ENCODE measurements at places on chromosomes 11 and 22. TPM values are rescaled to one million over a fixed set of nuclear protein-coding genes. Genes with fewer than 3 reads are reported as not detected.

DNA sequence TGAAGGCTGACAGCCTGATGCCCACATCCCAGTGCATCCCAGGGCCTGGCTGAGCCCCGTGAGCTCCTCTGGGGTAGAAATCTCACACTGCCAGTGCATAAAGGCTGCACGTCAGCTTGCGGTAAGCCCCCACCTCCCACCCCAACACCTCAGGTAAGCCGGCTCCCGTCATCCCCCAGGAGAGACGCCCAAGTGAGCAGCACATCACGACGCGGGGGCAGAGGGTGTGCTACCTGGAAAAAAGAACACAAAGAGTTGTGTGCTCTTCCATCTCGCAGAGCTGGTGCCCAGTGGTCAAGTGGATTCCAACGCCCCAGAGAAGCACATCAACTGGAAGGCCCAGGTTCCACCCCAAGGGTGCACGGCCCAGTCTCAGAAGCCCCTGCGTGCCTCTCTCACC is 50.0 kb downstream of the IGSF9B start:
- H3K36me3 ChIP-seq, result no peaks in the 10 kb centered on the region
- no peak overlapping the region for H3K4me3 ChIP-seq
- H3K27me3 ChIP-seq, result no peaks in the 10 kb centered on the region
- H3K27ac ChIP-seq, result no peak overlapping the region

The KCTD14 gene
- 2.6 TPM for total RNA-seq

GRCh38 chr11:128343135-128343514 is 244.2 kb downstream of the ETS1 start:
- no peak overlapping the region for H3K4me3 ChIP-seq
- no peaks in the 10 kb centered on the region for H3K27me3 ChIP-seq
- DNase-seq, result no peak
- H3K27ac ChIP-seq, result peak overlapping the region; percentile 62
- no peaks in the 10 kb centered on the region for H3K36me3 ChIP-seq

GRCh38 chr11:32052215-32052614 is 38.7 kb upstream of the RCN1 start:
- peak; percentile 46 for DNase-seq
- H3K27ac ChIP-seq, result no peak overlapping the region
- H3K4me1 ChIP-seq, result no peaks in the 10 kb centered on the region
- H3K36me3 ChIP-seq, result no peaks in the 10 kb centered on the region
- no peak overlapping the region for H3K4me3 ChIP-seq

DNA sequence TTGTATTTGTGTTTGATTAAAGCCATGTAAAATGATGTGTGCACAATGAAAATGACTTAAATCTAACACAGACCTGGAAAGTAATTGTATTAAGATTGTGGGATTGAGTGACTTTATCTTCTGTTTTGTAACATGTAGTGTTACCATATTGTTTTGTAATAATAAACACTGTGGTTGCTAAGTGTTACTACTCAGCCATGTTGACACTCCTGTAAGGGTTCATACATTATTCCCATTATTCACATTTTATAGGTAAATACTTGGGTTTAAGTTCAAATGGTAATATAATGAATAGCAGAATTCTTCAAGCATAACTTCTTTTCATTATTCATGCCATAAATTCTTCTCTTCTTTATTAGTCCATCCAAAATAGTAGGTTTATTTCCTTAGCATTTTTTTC is 69.0 kb downstream of the ZC3H12C start:
- no peak overlapping the region for H3K27ac ChIP-seq
- H3K36me3 ChIP-seq, result peaks cover 7% of the 10 kb centered on the region
- no peaks in the 10 kb centered on the region for H3K27me3 ChIP-seq
- no peak for DNase-seq
- H3K4me3 ChIP-seq, result no peak overlapping the region

Measured in transverse colon (tissue), 4 donors.